ENCODE measurements at places on chromosomes 12 and 14. TPM values are rescaled to one million over a fixed set of nuclear protein-coding genes. Genes with fewer than 3 reads are reported as not detected.
A peak's percentile ranks its signal among the peaks of the same experiment; 100 is the strongest.

The KRT6A gene
- not detected for total RNA-seq

The NINJ2 gene
- total RNA-seq, result 1.4 TPM

- H3K27ac ChIP-seq, result no peak overlapping the region
- H3K4me3 ChIP-seq, result peak overlapping the region; percentile 16
- H3K4me1 ChIP-seq, result peaks cover 14% of the 10 kb centered on the region
- peak; percentile 55 for DNase-seq
Observed at GRCh38 chr14:72401632-72402376, 469.6 kb downstream of the RGS6 start.

DNA sequence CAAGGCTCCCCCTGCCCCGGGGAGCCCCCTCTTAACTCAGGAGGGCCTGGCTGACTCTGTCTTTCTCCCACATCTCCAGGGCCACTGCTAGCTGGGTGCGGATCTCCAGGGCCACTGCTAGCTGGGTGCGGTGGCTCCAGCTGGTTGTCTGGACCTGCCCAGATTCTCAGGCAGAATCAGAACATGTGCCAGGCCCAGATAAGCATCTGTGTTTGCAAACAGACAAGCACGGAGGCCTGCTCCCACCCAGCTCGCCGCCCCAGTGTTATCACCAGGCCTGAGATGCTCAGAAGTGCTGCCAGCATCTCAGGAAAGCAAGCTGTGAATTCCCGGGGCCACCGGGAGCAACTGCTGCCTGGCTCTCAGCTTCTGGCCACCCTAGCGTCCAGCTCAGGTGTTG lies 98.4 kb upstream of the FZD10 start:
- H3K36me3 ChIP-seq, result no peaks in the 10 kb centered on the region
- H3K27me3 ChIP-seq, result peaks cover 10% of the 10 kb centered on the region
- no peak overlapping the region for H3K4me3 ChIP-seq
- no peak overlapping the region for H3K27ac ChIP-seq
- no peaks in the 10 kb centered on the region for H3K4me1 ChIP-seq
- DNase-seq, result no peak

DNA sequence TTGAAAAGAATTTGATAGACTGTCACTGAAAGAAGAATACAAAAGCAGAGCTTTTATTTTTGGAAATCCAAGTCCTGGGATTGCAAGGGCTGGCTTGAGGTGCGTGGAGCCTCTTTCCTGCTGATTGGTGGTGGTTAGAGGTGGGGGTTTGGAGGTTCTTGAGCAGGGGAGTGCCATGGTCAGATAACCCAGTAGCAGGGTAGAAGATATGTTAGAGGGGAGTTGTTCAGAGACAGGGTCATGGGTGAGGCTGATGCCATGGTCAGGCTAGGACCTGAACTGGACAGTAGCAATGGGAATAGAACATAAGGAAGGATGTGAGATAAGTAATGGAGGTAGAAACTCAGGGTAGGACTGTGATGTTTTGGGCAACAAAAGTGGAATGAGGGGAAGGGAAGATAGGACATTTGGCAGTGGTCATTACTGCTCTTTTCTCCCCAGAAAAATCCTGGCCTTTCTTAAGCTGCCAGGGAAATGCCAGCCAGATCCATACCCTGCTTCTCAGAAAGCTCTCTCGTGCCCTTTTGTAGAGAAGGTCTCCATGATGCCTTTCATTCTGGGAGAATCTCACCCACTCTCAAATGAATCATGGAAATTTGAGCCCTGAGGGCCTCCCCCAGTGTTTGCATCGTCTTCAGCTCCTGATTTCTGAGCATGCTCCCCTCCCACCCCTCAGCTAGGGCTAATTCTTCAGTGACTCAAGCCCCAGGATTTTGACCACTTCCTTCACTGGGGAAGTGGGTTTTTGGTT lies 9.5 kb downstream of the EMP1 start:
- H3K27ac ChIP-seq, result no peak overlapping the region
- H3K36me3 ChIP-seq, result no peaks in the 10 kb centered on the region
- H3K27me3 ChIP-seq, result peaks cover 8% of the 10 kb centered on the region
- no peak for DNase-seq
- peaks cover 4% of the 10 kb centered on the region for H3K4me1 ChIP-seq
- no peak overlapping the region for H3K4me3 ChIP-seq

DNA sequence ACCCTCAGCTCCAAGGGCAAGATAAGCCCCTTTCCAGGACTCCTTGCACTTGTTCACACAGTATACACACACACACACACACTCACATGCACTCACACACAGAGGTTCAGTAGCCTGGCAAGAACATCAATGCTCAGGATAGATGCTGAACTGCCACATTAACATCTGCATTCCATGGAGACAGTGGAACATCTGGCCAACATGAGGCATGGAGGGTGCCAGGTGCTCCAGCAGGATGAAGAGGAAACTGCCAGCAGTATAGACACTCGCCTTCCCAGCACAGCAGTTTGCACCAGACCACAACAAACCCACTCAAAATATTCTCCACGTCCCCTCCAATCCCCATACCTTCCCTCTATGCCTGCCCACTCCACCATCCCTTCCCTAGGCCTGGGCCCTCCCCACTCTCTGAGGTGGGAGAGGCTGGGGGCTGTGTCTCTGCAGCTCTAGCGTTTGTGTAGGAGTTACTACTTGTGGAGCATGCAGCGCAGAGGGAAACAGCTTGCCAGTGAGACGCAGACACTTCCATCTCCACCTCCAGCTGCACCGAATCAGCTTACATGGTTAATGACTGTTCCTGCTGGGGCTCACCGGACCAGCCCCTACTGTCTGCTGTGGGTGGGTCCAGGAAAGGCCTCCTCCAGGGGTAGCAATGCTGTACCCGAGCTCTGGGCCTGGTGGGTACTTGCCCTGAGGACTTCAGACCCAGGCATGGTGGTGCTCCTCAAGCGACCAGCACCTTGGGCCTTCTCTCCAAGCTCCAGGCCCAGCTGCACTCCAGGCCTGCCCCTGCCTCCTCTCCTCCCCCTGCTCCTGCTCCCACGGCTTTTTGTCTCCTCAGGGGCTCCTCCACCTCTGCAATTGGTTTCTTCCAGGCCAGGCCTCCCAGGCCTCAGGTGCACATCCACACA lies 18.6 kb upstream of the PLEKHG3 start:
- no peak overlapping the region for H3K4me3 ChIP-seq

- H3K36me3 ChIP-seq, result no peaks in the 10 kb centered on the region
- H3K4me3 ChIP-seq, result no peak overlapping the region
- peaks cover 37% of the 10 kb centered on the region for H3K27me3 ChIP-seq
- no peaks in the 10 kb centered on the region for H3K4me1 ChIP-seq
- no peak overlapping the region for H3K27ac ChIP-seq
Observed at GRCh38 chr12:108196319-108196718, 67.2 kb downstream of the WSCD2 start.

The ZCCHC8 gene
- 42.9 TPM for total RNA-seq

GRCh38 chr12:66051361-66051760 lies 79.2 kb downstream of the LLPH start:
- H3K27me3 ChIP-seq, result peaks cover 7% of the 10 kb centered on the region
- DNase-seq, result no peak
- no peaks in the 10 kb centered on the region for H3K36me3 ChIP-seq
- no peak overlapping the region for H3K4me3 ChIP-seq

DNA sequence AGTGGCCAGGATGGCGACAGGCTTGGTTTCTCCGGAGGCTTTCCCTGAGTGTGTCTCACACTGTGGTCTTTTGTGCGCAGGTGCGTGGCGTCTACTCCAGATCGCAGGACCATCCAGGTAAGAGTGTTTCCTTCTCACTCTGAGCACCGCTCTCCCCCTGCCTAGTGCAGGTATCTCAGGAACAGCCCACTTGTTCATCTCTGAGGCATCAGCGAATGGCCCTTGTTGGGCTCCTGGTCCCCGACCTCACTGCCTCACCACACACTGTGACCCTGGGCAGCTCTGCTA lies 781 bp downstream of the ADGRD1 start:
- H3K27me3 ChIP-seq, result peaks cover 35% of the 10 kb centered on the region
- H3K27ac ChIP-seq, result no peak overlapping the region
- no peaks in the 10 kb centered on the region for H3K36me3 ChIP-seq
- DNase-seq, result no peak
- peaks cover 4% of the 10 kb centered on the region for H3K4me1 ChIP-seq
- no peak overlapping the region for H3K4me3 ChIP-seq

DNA sequence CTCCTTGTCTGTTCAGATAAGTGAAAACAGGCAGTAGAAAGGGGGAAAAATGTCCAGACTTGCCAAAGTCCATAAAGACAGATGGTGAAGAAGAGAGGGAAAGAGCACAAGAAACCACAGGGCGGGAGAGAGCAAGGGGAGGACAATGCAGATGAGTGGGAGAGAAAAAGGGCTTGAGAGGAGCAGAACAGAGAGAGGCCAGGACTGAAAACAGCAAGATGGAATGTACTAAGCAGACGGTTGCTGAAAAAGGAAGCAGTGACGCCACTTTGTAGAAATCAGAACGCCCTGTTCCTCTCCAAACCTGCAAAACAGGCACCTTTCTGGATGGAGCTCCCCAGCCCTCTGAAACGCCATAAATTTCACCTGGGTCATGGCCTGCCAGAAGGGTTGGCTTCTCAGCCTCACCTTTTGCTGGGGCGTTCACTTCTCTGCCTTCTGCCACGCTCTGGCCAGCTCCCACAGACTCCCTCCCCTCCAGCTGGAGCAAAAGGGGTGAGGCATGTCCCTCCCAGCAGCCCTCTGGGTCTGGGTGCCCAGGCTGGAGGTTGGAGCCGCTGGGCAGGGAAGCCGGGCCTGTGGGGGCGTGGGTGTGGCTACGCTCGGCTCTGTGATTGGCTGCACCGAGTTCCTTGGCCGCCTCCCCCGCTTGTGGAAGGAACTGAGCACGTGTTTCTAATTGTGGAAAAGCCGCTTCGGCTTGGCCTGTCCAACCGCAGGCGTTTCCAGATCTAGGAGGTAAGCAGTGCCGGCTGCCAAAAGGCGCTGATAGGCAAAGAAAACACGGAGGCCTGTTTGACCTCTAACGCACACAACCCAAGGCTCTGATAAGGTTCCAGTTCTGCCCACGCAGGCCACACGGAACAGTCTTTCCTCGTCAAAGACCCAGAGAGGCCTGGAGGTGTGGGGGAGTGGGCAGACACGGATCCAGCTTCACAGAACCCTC lies 29.3 kb downstream of the SLC7A8 start:
- H3K27me3 ChIP-seq, result peaks cover 11% of the 10 kb centered on the region
- peak overlapping the region; percentile 66 for H3K27ac ChIP-seq
- H3K4me1 ChIP-seq, result peaks cover 36% of the 10 kb centered on the region
- H3K4me3 ChIP-seq, result peak overlapping the region; percentile 68
- no peaks in the 10 kb centered on the region for H3K36me3 ChIP-seq

DNA sequence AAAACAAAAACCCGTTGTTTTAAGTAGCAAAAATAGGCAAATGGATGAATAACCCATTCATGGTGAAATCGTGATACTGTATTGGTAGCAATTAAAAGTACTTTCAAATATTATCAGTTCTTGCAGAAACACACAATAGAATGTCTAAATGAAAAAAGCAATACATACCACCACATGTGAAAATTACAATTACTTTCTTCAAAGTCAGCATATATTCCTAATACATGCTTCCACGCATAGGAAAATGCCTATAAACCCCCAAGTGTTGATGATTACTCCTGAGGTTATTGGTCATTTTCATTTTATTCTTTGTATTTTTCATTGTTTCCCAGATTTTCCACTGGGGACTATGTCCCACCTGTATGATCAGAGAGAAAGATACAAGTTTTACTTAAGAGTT lies 15.2 kb downstream of the DDX55 start:
- H3K27ac ChIP-seq, result no peak overlapping the region
- no peak overlapping the region for H3K4me3 ChIP-seq
- DNase-seq, result no peak
- peaks cover 3% of the 10 kb centered on the region for H3K4me1 ChIP-seq
- H3K27me3 ChIP-seq, result no peaks in the 10 kb centered on the region
- peaks cover 6% of the 10 kb centered on the region for H3K36me3 ChIP-seq

- H3K27ac ChIP-seq, result no peak overlapping the region
- no peaks in the 10 kb centered on the region for H3K4me1 ChIP-seq
- no peaks in the 10 kb centered on the region for H3K36me3 ChIP-seq
- peaks cover 8% of the 10 kb centered on the region for H3K27me3 ChIP-seq
Observed at GRCh38 chr12:65761301-65761700, 63.0 kb upstream of the HMGA2 start.

DNA sequence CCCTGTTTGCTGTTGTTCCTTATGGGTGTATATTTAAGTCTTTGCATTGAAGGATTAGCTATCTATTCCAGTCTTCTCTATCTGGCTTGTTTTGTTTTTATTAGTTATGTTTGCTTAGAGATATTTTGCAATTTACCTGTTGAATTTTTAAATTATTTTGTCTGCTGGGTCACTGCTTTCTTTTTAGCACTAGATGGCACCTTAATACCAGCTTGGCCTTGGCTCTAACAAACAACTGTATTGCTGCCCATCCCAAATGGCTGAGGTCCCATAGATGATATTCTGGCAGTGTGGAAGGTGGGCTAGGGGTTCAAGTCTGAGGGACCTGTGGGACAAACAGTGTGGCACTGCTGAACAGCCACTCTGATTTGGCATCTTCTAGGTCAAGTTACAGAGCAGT lies 144.0 kb upstream of the FBXO33 start:
- no peak for DNase-seq
- H3K36me3 ChIP-seq, result peaks cover 4% of the 10 kb centered on the region
- H3K27ac ChIP-seq, result no peak overlapping the region
- no peak overlapping the region for H3K4me3 ChIP-seq
- no peaks in the 10 kb centered on the region for H3K27me3 ChIP-seq

Data from naive thymus-derived CD8-positive, alpha-beta T cell (primary cell).